ENCODE measurements at places on chromosomes 1 and 21.

GRCh38 chr1:168692472-168692871 is 36.5 kb downstream of the DPT start:
- no peak for DNase-seq

DNA sequence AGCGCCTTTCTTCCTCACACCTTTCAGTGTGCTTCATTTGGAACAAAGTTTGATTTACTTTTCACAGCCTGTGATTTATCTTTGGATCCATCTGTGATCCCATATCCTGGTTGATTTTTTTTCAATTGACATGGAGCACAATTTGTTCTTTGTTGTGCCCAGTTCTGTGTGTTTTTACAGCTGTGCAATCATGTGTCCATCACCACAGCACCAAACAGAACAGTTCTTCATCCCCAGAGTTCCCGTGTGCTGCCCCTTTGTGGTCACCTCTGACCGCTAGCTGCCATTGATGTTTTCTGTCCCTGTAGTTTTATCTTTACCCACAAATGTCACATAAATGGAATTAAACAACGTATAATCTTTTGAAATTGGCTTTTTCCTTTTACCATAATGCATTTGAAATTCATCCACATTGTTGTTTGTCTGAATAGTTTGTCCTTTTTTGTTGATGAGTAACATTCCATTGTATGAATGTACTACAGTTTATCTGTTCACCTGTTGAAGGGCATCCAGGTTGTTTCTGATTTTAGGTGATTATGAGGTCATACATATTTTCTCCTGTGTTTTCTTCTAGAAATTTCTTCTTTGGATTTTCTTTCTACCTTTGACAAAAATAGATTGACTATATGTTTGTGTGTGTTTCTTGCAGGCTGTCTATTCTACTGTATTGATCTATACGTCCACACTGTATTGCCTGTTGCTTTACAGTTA is 17.4 kb downstream of the MIGA1 start:
- peak; percentile 4 for DNase-seq

DNA sequence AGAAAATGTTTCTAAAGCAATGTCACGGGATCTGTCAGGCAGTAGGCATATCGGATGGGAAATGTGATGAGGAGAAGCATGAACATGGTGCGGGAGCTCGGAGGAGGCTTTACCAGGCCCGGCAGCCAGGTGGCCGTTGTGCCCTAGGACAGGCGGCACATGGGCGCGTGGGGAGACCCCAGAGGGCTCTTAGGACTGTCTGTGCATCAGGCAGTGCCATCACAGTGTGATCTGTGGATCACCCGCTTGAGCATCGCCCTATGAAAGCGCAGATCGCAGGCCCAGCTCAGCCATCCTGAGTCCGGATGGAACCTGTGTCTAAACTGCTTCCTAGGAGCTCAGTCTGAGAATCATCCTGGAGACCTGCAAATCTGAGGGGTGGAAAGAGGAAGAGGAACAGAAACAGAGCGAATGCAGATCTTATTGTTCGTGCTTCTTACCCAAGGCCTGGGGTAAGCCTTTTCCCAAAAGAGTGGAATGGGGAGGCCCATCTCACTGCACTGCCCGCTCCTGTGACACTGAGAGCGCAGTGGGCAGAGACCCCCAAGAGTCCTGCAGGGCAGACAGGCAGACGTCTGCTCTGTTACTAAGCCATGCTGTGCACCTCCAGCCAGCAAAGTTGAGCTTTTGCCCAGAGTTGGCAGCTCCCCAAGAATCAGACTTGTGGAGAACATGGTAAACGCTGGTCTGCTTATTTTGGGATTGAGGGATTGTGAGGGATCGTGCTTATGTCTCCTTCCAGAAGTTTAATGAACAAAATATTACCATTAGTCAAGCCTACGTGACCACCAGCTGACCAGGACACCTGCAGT is 251.0 kb downstream of the RHOU start:
- DNase-seq = no peak

DNA sequence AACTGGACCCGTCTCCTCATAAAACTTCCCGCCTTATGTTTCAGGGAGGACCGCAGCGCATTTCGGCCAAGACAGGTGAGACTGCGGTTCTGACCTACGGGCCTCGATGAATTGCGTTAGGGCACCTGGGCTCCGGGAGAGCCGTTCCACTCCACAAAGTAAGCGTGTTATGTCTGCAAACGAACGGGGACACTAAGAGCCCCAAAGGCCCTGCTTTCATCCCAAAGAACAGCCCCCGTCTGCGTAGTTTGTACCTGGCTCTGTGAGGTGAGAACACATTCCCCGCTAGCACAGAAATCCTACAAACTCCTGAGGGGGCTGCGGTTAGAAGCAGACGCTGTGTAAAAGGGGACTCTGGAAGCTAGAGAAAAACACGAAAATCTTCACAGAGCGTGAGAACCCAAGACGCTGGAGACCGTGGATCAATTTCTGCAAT is 41.6 kb upstream of the PPIAL4F start:
- DNase-seq = no peak

DNA sequence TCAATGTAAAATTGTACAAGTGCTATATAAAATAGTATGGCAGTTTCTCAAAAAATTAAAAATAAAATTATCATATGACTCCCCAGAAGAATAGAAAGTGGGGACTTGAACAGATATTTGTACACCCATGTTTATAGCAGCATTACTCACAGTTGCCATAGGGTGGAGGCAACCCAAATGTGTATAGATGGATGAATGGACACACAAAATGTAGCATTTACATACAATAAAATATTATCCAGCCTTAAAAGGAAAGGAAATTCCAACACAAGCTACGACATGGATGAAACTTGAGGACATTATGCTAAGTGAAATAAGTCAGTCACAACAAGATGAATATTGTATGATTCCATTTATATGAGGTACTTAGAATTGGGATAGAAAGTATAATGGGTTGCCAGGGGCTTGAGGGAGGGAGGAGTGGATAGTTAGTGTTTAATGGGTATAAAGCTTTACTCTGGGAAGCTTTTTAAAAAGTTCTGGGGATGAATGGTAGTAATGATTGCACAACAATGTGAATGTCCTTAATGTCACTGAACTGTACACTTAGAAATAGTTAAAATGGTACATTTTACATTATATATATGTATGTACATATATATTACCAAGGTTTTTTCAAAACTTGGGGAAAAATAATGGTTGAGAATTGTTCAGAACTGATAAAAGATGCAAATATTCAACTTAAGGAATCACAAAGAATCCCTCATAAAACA is 53.0 kb upstream of the ADORA3 start:
- no peak for DNase-seq

DNA sequence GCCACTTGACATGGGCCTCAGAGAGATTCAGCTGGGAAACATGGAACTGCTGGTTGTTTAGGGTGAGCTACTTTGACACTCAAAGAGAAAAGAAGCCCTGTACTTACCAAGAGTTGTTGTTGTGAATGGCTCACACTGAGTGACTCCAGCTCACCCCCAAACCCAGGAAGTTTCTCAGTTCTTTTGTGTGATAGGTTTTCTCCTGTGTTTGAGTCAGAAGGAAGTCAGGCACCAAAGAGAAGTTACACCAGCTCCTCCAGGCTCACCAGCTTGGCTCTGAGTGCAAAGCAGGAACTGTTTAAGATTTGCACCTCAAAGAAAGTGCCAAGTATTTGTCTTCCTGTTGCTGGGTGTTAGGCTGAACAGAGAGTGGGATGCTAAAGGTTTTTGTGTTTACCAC is 111.2 kb upstream of the PROX1 start:
- DNase-seq = no peak

- DNase-seq = no peak
Measured at GRCh38 chr1:6126028-6126427, 54.1 kb downstream of the CHD5 start.

GRCh38 chr1:199067483-199067882 is 428.6 kb downstream of the PTPRC start:
- no peak for DNase-seq

- no peak for DNase-seq
Measured at GRCh38 chr1:61117283-61117682, 34.9 kb downstream of the NFIA start.

DNA sequence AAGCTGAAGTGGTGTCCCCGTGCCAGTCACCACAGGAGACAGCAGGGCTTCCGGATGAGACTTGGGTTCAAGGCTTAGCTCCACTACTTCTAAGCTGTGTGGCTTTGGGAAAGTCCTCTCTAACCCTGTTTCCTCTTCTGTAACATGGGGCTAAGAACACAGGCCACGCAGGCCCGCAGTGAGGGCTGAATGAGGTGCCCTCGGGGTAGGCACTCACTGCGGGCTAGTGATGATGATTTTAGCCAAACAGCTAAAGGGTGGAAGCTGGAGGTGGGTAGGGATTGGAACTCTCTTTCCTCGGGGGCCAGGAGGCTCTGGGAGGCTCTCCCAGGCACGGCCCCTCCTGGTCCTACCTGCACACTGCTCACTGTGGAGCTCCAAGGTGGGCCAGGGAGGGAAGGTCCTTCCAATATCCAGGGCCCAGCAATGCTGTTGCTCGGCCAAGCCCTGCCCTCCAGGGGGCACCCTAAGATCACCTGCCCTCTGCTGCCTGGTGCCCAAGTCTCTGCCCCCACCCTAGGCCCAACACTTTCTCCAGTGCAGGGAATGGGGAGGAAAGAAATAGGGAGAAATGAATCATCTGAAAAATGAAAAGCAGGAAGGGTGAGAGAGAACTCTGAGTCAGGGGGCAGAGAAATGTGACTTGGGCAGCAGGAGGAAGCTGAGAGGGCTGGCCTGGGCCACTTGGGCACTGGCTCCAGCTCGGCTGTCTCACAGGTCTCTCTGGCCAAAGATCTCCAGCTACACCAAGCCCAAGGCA is 19.2 kb upstream of the EVA1B start:
- DNase-seq = peak; percentile 53

- no peak for DNase-seq
Measured at GRCh38 chr1:118073648-118074435, 111.2 kb downstream of the SPAG17 start.

DNA sequence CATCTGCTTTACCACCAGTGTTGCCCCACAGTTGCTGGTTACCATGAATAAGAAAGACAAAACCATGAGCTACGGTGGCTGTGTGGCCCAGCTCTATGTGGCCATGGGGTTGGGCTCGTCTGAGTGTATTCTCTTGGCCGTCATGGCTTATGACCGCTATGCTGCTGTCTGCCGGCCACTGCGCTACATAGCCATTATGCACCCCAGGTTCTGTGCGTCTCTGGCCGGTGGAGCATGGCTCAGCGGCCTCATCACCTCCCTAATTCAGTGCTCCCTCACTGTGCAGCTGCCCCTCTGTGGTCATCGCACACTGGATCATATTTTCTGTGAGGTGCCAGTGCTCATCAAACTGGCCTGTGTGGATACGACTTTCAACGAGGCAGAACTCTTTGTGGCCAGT is 14.0 kb downstream of the OR2G6 start:
- no peak for DNase-seq

DNA sequence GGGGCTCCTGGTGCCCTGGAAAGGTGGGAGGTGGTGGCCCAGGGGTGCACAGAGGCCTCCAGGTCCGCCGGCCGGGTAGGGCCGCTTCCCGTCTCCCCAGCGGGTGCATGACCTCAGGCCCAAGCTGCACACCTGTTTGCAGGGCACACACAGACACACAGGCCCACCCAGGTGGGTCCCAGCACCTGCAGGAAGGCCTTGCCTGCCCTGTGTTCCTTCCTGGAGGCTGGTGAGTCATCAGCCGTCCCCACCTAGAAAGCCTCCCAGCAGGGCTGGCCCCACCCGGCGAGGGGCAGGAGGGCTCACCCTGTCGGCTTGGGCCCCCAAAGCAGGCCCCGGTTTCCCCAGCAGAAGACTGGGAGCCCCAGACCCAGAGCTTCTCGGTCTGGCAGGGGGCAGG is 23.6 kb upstream of the TTLL10 start:
- DNase-seq = no peak

DNA sequence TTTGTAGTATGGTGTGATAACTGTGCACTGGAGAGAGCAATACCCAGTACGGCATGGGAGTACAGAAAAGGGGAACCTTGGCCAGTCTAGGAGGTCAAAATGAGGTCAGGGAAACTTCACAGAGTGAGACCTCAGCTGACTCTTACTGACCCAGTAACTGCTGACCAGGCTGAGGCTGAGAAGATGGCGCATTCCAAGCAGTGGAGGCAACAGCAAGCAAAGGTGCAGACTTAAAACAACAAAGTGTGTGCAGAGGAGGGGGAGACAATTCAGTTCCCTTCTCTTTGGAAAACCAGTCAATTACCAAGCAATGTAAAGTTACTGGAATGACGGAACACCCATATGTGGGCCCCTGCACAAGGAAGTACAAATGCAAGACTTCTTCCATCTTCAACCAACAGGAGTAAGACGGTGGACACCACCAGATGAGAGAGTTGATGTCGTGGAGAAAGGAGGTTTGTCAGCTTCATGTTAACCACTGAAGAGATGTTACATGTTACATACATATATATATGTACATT is 54.6 kb upstream of the PRDX6 start:
- DNase-seq = no peak

DNA sequence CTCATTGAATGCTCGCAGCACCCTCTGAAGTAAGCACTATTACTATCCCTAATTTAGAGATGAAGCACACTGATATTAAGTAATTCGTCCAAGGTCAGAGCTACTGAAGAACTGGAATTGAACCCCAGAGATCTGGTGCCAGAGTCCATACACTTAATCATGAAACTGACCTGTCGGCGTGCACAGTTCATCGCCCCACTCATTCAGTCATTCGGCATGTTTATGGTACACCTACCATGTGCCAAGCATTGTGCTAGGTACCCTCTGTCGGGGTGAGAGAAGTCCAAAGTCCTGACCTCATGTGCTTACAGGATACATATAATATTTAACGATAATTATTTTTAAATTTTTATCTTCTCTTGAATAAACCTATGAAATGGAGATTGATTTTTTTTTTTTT is 5.6 kb upstream of the CENPS start:
- DNase-seq = no peak

- DNase-seq = no peak
Measured at GRCh38 chr1:203778146-203778545, 13.2 kb downstream of the LAX1 start.

- DNase-seq = peak; percentile 86
Measured at GRCh38 chr1:9721606-9722377, 70.3 kb downstream of the PIK3CD start.

GRCh38 chr1:221025501-221025900 is 146.3 kb downstream of the HLX start:
- DNase-seq = no peak

GRCh38 chr1:63975481-63975880 is 201.7 kb downstream of the ROR1 start:
- DNase-seq = no peak

- DNase-seq = no peak
Measured at GRCh38 chr1:180930687-180931086, 18.0 kb downstream of the KIAA1614 start.

DNA sequence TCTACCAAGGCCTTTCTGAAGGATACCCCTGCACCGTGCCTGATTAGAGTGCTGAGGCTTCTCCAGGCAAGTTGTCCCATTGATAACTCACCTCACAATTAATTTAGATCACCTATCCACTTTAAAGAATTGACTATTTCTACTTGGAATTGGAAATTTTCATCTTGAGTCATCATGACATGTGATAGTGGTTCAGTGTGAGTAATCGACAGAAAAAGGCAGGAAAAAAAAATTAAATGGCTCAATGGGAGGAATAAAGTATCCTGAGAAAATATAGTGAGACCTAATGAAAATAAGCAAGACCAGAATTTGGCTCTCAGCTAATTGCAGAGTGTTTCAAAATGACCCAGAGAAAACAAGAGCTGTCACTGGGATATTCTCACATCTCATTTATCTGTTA is 222.4 kb upstream of the C8B start:
- DNase-seq = no peak
